ENCODE measurements at places on chromosomes 16 and 17.

DNA sequence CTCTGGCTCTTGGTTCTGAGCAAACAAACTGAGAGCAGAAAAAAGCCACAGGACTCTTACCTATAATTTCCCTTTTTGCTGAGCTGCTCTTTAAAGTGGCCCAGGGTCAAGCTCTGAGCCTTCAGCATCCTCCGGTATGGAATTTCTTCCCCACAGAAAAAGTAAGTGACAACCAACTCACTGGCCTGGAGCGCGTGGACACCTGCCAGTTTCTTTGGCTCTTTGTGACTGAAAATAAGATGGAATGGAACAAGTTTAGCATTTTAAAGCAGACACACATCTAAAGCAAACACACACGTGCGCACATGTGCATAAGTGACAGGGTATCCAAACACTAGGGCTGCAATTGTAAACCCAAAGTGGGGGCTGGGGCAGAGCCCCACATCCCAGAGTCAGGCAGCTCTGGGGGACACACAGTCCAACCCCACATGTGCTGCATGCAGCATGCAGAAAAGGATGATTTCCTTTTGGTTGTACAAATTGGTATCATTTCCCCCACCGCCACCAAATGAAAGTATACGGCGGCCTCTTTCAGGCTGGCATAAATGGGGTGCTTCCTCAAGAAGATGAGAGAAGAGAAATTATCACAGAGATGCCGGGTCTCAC, 27.5 kb downstream of the AXIN2 start:
- DNase-seq = no peak

DNA sequence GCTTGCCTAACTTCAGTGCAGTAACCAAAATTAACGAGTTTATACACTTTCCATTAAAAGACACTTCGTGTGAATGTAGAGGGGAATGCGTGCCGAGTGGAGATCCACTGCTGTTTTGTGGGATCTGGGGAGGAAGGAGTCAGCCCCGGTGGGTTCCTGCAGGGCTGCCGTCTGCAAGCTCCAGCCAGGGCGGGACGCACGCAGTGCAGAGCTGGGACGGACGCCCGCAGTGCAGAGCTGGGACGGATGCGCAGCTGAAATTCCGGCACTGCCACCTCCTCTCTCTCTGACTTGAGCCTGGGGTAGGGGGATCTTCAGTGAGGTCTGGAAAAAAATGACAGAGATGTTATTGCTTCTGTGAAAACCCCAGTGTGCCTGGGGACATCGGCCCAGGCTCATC, 16.5 kb upstream of the ZC3H18 start:
- no peak for DNase-seq

- no peak for DNase-seq
These were observed 41.5 kb upstream of the MRTFB start for GRCh38 chr16:14029658-14030057.

DNA sequence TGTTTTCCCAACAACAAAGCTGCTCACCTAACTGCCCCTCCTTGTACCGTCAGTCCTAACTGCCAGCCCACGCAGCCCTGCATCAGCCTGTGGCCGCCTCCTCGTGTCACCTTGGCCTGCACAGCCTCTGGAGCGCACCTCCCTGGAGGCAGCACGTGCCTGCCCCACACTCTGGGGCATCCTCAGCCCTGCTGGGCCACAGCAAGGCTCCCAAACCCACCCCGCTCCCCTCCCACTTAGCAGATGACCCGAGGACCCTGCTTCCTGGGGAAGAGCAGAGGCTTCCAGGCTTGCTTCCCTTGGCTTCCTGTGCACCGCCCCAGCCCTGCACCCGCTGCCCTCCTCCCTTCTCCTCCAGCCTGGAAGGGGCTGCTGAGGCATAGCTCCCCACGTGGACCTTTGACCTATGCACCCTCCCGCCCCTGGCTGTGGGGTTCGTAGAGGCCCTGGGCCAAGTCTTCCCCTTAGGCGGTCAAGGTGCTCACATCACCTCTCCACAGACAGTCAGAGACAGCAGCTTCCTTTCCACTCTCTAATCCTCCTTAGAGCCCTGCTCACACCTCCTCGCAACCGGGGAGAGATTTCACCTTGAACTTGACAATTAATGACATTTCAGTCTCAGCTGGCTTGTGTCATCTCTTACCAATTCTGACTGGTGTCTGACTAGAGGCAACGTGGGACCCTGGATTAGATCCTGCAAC, 115.0 kb downstream of the MGAT5B start:
- DNase-seq = no peak

GRCh38 chr16:16071631-16072244, 122.3 kb downstream of the ABCC1 start:
- DNase-seq = no peak

DNA sequence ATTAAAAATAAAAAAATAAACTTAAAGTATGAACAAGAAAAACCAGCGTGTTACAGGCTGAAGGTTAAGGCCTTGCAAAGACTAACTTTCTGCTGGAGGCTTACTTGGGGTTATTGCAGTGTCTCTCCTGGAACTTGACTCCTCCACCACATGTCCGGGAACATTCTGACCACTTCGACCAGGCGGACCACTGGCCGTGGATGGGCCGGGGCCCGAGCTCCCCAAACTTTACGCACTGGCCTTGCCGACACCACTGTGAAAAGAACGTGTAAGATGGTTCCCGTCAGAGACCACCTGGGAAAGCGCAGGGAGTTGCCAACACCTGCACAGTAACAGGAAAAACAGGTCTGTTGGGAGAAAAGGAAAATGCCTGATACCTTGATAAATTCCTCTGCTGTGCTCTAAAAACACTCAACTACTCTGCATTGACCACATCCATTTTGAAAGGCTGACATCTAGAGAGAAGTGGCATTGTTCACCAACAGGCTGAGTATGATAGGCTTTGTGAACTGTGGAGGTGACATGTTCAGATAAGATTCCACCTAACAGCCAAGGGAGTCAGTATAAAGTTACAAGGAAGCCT, 99.1 kb downstream of the ADAMTS18 start:
- DNase-seq = no peak

GRCh38 chr16:47110939-47111338, 32.8 kb downstream of the NETO2 start:
- DNase-seq = no peak

DNA sequence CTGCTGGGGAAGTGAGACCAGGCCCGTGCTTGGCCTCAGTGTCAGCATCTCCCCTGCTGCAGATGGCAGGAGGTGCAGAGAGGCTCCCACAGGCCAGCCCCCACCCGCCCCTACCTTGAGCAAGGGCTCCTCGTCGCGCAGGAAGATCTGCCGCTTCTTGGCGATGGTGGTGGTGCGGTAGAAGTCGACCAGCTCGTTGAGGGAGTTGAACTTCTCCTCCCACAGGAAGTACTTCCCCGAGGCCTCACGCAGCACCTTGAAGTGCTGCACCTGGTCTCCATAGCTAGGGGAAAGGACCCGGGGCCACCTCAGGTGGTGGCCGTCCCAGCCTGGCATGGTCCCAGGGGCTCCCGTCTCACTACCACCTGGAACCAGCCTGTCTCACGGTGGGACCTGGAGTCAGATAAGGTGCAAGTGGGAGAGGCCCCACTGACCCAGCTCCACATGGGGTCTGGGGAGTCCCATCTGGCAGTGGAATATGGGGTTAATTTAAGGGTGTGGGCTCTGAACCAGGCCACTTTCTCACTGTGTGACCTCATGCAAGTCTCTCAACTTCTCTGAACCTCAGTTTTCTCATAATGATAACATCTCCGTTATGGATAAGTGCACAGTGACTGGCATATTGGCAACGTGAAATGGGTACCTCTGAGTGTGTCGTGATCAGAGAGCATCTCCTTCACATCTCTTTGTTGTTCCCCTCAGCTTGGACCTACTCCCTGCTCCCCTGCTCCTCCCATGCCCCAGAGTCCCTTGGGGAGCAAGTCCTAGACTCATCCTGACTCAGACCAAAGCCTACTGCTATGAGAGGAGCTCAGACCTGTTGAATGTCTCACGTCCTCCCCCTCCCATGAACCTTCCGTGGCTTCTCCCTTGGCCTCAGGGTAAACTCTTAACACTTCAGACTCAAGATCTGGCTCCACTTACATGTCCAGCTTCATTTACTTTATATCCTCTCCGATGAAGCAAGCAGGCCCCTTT, 19.8 kb upstream of the FAM83G start:
- DNase-seq = no peak

GRCh38 chr17:57011491-57012015, 33.6 kb downstream of the SCPEP1 start:
- no peak for DNase-seq

Data from T-helper 22 cell (primary cell).